ENCODE measurements at places on chromosomes 2 and 18.

GRCh38 chr2:23460228-23460627 lies 75.2 kb downstream of the KLHL29 start:
- no peak for DNase-seq

DNA sequence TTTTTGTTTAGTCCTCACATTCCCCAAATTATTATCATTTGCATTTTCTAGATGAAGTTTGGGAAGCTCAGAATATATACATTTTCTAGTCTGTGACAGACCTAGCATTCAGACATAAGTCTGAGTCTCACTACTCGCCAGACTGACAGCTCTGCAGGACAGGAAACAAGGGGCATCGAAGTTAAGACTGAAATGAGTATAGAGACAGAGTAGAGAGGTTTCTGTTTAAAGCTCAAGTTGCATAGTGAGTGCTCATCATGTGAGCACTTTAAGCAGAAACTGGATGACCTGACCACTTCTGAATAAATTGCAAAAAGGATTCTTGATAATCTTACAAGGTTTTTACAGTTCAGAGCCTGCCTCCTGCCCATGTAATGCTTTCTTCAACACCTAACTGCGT lies 1.1 kb downstream of the HADHB start:
- no peak for DNase-seq

DNA sequence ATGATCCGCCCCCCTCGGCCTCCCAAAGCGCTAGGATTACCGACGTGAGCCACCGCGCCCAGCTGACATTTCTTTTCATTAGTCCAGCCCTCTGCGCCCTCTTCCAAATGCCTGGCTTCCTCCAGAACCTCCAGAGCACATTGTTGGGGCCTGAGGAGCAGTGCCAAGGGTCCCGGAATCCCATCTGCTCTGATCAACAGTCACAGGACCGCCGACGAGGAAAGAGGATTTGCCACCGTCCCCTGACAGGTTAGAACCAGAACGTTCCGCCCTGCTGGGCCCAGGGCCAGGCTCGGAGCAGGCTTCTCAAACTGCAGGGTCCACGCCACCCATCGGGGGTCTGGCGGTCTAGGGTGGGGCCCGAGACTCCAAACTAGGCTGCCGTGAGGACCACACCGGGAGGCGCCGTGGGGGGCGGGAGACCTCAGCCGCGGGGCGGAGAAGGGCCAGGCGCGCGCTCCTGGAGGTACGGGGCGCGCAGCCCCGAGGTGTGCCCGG lies 36.9 kb upstream of the ITM2C start:
- DNase-seq, result peak; percentile 81

DNA sequence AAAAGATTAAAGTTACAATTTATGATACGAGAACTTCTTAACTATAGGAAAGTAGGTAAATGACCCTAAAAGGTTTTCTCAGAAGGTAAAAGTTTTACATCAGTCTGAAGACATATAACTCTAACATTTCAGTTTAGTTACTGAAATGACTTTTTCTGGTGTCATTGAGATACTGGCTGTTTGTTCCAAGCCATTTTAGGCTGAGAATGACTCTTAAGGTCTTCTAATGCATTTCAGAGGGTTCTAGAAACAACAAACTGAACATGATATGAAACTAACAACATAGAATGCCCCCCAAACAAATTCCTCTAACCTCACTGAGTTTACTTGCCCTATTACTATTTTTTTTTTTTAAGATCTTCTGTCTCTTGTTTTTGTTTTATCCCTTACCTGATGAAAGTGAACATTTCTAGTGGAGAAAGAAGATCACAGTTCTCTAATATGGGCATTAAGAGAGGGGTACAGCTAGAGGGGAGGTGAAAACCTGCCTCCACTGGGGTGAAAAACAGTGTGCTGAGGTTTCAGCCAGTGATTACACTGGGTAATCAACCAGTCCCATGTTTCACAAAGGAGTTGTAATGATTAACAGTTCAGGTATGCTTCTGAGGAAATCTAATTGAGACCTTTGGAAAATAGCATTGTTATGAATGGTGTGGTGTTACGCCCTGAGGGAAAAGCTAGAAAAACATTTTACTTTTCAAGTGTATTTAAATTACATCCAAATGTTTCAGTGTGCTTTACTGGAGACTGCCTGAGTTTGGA lies 11.2 kb downstream of the NABP1 start:
- no peak for DNase-seq

GRCh38 chr2:28424799-28425463 lies 32.3 kb downstream of the FOSL2 start:
- no peak for DNase-seq

DNA sequence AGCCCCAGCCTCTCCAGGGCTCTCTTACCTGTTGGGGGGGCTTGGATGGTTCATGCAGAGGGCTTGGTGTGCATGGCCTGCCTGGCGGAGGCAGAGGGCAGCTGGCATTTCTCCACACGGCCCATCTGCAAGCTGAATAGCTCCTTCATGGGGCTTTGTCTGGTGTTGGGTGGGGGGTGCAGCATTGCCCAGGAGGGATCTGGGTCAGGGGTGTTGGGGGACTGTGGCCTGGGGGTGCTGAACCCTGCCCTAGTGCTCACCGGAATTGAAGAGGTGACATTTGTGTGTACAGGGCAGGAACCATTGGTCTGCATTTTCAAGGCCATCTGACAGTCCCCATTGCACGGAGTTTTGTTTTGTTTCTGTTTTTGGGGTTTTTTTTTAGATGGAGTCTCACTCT lies 58.8 kb upstream of the HAAO start:
- DNase-seq, result no peak

DNA sequence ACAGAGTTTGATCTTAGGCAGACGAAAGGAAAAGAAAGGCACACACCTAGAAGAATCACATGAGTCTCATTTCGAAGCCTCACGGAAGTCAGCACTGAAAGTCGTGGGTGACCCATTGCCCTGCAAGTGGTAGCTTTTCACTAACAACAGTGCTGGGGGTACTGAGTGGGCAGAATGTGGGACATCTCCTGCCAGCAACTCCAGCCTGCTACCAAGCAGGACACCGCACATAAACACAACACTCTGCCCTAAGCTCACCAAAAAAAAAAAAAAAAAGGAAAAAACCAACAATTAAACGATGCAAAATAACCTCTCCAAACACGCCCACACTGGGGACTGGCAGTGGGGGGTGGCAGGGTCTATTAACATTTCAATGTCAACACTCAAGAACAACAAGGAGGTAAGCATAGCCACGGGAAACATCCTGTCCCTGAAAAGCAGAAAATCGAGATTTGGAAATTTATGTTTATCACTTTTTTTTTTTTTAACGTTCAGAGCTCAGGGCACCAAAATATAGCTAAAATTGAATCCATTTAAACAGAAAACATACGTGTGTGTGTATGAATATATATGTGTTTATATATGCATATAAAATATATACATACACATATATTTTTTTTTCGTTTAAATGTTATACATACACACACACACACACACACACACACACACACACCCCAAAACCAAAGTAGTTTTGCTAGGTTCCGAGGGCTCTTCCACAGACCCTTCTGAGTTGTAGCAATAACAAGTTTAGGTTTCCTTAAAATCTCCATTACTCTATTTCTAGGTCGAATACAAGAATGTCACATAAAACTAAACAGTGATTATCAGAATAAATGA lies 2.2 kb downstream of the INO80D start:
- DNase-seq, result no peak

GRCh38 chr2:121902171-121902591 lies 146.7 kb downstream of the TSN start:
- DNase-seq, result peak; percentile 81

DNA sequence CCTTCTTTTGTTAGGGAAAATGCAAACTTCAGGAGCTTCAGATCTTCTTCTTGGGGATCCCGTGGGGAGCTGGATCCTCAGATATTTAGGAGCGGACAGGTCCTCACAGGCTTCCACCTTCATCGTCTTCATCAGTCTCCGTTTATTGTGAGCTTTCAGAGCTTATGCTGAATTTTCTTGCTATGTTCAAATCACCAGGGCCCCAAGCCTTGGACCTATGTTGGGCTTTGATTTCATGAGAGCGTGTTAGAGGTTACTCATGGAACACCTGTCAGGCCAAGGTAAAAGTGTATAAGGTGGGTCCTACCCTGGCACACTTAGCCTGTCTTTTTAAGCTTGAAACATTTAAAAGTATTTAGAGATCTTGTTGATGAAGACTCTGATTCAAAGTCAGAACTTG lies 212.9 kb downstream of the FAM210A start:
- DNase-seq, result no peak

GRCh38 chr18:6745504-6746031 lies 16.1 kb downstream of the ARHGAP28 start:
- no peak for DNase-seq

DNA sequence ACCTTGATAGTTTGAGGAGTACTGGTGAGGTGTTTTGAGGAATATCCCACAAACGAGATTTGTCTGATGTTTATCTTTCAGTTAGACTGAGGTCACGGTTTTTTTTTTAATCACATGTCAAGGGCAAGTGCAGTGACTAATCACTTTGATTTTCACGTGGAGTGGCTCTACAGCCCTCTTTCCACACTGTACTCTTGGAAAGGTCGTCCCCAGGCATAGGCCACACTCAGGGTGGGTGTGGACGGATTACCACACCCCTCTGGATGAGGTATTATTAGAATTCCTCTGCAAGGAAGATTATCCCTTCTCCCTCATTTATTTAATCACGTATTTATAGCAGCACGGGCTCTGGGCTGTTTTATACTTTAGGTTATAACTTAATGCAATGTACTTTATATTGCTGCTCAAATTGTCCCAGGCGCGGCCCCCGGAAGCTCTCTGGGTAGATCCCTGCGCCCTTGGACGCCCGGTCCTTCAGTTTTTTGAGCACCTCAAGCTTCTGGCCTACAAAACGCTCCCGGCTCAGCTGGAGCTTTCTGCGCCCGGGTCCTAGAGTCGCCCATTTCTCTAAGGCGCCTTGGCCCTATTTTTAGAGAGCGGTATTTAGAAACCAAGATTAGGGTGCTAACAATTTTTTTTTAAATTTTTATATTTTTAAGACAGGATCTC lies 515 bp upstream of the PLEKHB2 start:
- DNase-seq, result no peak

DNA sequence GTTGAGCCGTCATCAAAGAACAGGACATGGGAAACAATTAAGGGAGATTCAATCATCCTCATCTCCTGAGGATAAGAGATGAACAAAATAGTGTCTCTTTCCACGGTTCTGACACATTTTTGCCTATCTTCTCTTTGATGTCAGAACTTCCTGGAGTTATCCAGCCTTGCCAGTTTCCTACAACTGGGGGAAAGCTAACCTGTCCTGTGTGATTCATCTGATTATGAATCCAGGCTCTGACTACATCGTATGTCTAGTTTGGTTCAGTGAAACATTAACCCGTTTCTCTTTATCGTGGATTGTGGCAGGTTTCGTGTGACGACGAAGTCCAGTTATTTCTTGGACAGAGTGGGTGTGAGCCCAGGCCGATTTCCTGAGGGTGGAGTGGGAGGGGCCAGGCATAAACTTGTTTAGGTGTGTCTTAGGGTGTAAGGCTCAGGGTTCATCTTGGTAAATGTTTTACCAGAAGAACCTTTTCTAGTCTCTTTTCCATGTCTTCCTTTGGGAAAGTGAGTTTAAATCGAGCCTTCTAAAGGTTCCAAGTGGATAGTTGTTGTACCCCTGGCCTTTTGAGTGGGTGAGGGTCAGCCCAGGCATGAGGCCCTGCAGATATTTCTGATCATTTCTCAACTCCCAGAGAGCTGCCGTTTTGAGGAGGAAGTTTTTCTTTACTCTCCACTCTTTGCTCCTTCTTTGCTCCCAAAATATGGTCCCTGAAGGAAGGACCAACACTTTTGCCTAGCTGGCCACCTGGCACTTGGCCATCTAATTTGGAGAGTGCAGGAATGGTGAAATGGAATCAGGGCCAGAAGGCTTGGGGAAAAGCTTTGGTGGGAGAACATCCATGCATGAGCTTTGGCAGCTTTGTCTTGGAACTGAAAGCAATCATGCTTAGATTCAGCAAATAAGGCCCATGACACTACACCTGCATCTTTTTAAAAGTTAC lies 50.4 kb upstream of the FZD5 start:
- peak; percentile 25 for DNase-seq

- no peak for DNase-seq
Observed at GRCh38 chr18:12376034-12376753, 833 bp downstream of the AFG3L2 start.

DNA sequence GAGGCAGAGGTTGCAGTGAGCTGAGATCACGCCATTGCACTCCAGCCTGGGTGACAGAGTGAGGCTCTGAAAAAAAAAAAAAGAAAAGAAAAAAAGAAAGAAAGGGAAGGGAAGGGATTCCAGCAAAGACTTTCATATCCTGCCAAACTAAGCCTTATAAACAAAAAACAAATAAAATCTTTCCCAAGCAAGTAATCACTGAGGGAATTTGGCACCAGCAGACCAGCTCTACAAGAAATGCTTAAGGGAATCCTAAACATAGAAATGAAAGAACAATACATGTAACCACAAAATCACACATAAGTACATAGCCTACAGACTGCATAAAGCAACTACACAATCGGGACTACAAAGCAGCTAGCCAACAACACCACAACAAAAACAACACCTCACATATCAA lies 79.1 kb downstream of the TRABD2A start:
- no peak for DNase-seq

- no peak for DNase-seq
Observed at GRCh38 chr2:193966590-193966989, 1690.4 kb upstream of the SLC39A10 start.
